Stimulated activated CD4-positive, alpha-beta T cell treated with anti-CD3 and anti-CD28 coated beads, Interleukin-1b, Interleukin-23, amount 100 ng/mL, for 1 hour (primary cell): ENCODE measurements at places on chromosomes 7 and 10.

GRCh38 chr7:50207686-50208255 lies 96.7 kb upstream of the IKZF1 start:
- no peak for DNase-seq

DNA sequence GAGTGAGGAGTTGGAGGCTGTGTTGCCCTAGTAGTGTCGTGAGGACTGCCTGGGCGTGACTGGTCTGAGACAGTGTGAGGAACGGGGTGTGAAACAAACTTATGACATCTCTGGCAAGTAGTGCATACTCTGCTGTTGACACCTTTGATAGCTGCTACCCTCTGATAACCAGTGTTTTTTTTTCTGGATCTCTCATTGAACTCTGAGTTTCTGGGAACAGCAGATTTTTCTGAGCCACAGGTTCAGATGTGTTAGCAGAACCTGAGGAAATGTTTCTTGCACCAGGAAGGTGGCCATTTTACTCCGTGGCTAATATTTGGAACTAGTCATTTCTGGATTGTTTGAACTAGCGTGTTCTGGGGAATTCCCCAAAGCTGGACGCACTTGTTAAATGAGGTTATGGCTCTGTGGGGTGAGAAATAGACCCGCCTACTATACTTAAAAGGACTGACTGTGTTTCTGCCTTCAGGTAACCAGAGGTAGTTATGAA lies 52.9 kb downstream of the AUTS2 start:
- no peak for DNase-seq

DNA sequence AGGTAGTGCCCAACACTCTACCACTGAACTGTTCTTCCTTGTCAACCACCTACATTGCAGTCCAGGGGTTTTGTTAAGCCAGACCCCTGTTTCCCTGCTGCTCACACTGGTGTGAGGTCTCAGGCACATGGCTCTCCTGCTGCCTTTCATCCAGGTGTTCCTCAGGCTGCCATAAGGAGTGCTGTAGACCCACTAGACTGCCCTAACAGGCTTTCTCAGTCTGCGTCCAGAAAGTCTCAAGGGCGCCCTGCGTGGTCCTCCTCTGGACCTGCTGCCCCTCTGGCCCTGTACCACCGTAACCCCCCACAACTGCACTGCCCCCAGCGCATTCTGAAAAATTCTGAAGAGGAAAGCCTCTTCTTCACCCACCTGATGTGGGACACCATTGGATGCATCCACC lies 225.7 kb upstream of the ANKRD30A start:
- DNase-seq, result no peak

GRCh38 chr7:134086998-134087735 lies 40.0 kb upstream of the LRGUK start:
- no peak for DNase-seq

- no peak for DNase-seq
These were observed 52.2 kb downstream of the CADPS2 start for GRCh38 chr7:122833888-122834570.

GRCh38 chr10:7538970-7539654 lies 127.7 kb downstream of the ITIH5 start:
- no peak for DNase-seq

DNA sequence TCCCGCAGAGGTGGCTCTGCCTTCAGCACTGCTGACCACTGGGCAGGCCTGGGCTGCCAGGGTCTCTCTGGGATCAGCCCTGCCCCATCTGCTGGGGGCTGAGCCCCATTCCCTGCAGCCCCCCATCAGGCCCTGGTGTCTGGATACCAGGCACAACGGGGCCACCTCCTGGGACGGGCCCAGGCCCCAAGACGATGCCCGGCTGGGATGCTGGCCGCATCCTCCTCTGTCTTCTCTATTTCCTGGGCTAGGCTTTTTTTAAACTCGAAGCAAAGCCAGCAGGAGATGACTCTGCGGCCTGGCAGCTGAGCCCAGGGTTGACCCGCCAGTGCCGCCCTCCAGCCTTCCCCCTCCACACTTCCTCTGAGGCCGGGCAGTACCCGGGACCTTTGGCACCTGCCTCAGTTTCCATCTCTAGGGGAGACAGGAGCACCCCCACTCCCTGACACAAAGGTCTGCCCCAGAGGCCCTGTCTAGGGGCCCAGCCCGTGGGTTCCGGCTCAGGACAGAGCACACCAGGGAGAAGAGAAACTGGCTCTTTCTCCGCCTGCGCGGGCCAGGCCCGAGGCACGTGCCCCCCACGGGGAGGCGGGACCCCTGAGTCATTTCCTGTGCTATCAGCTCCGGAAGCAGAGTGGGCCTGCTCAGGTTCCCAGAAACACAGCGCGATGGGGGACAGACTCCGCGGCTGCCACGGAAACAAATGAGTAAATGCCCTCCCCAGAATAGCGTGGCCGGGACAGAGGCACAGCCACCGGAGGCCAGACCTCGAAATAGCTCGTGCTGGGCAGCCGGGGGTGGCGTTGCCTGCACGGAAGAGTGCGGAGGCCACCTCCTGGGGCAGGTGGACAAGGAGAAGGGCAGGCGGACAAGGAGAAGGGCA lies 84.6 kb upstream of the PDGFA start:
- DNase-seq, result peak; percentile 90

- no peak for DNase-seq
These were observed 46.6 kb upstream of the A1CF start for GRCh38 chr10:50931948-50932431.

DNA sequence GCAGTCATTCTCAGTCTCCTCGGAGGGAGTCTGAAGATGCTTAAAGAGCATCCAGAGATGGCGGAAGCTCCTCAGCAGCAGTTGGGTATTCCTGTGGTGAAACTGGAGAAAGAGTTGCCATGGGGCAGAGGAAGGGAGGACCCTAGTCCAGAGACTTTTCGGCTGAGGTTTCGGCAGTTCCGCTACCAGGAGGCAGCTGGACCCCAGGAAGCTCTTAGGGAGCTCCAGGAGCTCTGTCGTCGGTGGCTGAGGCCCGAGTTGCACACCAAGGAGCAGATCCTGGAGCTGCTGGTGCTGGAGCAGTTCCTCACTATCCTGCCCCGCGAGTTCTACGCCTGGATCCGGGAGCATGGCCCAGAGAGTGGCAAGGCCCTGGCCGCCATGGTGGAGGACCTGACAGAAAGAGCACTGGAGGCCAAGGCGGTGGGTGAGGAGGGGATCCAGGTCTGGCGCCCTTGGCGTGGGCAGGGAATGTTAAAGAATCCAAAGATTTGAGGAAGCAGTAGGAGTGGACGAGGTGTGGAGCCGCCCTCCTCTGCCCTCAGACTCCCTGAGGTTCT lies 2.9 kb downstream of the ZSCAN25 start:
- DNase-seq, result no peak

DNA sequence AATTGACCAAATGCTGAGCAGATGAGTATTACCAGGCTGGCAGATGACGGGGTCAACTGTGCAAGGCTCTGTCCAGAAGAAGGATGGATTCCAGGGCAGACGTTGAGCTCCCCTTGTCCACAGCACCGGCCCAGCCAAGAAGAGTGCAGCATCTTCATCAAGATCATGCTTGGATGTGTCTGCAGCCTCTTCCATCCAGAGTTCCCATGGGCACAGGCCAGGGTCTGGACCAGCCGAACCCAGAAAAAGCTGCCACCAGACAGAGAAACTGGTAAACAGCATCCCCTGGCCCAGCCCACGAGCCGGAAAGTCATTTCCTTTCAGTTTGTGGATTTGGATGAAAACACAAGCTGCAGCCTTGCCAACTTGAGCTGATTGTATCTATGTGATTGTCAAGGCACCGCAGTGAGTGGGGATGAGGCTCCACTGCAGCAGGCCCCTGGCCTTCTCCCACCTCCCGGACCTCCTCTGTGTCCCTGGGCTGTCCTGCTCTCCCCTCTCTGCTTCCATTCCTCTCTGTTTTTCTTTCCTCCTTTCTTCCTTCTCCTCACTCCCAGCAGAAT lies 321.8 kb downstream of the TCERG1L start:
- DNase-seq, result no peak

GRCh38 chr7:66206119-66206933 lies 1.2 kb downstream of the TPST1 start:
- no peak for DNase-seq
